Left ventricle myocardium inferior (tissue), 1 donor: ENCODE measurements at places on chromosomes 1 and 21.
A peak's percentile ranks its signal among the peaks of the same experiment; 100 is the strongest.

- DNase-seq, result no peak
Measured at GRCh38 chr1:230052018-230052417, 15.0 kb upstream of the GALNT2 start.

DNA sequence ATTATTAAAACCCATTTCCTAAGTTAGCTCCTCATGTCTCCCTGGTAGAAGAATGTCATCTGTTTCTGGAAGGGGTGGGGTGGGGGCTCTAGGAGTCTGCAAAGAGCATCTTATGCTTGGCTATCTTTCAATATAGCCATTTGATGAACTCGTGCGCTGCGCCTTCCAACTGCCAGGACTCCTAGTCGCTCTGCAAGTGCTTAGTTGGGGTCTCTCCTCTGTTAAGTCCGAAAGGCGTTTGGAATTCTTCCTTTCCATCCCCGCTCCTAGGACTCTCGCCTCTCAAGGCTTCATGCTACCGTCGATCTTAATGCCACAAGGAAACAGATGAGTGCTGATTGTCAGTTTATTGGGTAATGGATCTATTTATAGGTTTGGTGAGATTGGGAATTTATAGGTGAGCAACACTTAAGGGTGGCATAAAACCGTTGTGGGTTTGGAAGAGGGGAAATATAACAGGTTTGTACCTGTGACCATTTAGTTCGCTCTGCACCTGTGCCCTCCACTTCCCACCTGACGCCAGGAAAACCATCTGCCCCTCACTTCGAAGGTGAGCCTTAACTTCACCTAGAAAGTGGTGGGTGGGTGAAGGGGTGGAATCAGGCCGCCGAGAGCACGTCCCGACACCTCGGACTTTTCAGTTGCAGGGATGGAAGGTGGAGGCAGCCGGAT lies 1.1 kb downstream of the KCNH1 start:
- no peak for DNase-seq

DNA sequence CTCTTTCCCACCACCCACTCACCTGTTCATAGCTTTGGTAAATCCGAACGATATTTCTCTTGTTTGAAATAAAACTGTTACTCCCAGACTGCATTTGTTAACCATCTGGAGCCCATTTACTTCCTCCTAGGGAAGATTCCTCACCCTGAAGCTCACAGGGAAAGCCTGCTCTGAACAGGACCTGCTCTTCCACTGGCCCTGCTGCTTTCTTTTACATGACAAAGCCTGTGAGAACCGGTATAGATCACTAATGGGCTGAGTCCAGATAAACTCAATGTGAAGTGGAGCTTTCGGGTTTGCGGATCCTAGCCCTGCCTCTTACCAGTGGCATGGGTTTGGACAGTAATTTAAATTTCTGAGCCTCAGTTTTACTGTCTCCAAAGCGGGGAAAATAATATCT lies 45.2 kb downstream of the FAM163A start:
- no peak for DNase-seq

DNA sequence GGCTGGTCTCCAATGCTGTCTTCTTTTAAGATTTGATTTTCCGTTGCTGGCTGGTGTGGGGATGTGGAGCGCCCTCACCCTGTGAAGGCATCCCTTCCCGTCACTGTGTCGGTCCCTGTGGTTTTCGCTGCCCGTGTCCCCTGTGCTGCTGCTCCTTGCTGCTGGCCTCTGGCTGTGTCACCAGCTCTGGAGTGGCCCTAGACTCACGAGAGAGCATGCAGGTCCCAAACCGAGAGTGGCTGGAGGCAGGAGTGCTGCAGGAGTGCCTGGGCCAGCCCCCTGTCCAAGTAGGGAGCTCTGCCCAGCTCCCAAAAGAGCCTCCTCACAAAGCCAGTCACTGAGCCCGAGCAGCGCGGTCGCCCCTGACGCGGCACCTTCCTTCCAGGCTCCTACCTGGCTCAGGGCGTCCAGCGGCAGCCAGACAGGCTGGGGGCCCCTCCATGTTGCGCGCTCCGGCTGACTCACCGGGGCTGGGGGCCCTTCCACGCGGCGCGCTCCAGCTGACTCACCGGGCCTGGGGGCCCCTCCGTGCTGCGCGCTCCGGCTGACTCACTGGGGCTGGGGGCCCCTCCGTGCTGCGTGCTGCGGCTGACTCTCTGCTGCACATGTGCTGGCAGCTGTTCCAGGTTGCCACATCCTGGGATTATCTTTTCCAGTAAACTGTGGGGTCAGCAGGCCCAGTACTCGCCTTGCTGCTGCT lies 106.7 kb upstream of the COL6A1 start:
- DNase-seq, result no peak

DNA sequence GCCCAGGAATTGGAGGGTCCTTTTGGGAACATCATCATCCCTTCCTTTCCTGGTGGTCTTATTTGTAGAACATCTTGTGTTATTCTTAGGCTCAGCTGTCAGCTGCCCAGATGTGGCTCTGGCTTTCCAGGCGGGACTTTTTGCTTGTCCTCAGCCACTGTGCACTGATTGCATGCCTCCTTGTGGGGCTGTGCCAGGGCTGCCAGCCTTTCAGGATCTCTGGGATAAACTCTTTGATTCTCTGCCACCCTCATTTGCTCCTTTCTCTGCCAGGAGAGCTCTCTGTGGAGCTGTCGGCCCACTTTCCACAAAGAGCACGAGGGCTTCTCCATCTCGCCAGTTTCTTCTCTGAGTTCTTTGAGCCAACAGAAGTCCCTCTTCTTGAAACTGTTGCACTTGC lies 63.1 kb downstream of the PTPRU start:
- no peak for DNase-seq

DNA sequence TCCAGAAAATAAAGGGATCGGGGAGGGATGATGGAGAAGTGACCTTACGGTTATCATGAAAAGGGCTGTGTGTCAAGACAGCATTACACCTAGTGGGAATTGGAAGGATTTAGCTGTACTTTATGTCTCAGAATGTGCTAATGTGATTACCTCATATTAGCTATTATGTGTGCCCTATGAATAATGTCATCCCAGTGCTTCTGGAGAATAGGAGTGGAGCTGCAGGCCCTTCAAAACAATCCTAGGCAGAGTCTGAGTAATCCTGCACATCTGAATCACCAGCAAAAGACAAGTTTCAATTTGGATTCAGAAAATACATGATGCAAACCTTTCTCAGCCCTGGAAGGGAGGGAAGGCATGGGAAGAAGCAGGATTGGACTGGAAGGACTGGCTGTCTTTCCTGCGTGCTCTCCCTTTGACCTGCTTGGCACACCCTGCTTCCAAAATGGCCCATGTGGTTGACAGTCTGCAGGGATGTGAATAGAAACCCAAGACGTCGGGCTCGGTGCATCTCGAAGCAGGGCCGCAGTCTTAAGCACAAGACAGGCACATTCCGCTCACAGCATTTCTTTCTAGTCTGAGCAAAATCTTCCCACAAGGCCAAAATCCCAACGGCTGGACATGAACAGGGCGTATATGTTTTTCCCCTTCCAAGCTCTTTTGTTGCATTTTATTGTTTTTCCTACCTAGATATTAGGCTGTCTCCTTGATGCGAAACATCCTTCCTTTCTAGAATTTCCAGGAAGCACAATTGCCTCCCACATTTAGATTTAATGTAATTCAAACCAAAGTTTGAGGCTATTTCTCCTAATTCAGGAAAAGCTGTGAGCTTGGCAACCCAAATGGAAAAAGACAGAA lies 54.3 kb upstream of the TARBP1 start:
- DNase-seq, result peak; percentile 58

DNA sequence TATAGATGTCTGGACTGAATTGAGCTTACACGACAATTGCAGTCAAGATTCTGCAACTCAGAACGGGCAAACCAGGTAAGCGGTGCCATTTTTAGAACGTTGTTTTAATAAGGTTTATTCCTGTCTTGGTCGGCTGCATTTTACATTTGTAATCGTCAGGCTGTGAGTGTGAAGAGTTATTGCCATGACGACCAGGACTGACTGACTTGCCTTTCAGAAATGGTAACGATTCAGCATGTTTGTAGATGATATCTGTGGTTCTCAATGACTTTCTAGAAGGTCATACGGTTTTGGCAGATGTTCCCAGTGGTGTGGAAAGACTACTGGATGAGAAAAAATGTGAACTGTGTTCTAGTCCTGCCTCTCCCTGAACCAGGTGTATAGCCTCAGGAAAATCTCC lies 271.3 kb upstream of the B3GALT2 start:
- no peak for DNase-seq

GRCh38 chr1:117652421-117652820 lies 46.6 kb downstream of the TENT5C start:
- DNase-seq, result no peak

DNA sequence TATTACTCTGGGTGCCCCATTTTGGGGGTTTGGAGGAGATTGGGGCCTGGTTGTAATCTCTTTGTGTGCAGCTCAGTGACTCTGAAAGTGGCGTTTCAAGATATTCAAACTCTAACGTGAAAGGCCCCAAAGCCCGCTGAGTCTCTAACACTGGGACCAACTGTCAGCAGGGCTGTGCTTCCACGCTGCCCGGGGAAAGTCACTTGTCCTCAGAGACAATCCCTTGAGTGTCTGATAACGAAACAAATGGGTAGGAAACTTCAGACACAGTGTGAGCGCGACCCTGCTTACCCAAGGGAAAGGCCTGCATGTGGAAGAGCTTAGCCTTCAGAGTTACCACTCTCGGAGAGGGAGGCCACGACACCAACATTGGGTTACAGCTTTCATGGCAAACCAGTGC lies 837 bp downstream of the UBASH3A start:
- DNase-seq, result no peak

DNA sequence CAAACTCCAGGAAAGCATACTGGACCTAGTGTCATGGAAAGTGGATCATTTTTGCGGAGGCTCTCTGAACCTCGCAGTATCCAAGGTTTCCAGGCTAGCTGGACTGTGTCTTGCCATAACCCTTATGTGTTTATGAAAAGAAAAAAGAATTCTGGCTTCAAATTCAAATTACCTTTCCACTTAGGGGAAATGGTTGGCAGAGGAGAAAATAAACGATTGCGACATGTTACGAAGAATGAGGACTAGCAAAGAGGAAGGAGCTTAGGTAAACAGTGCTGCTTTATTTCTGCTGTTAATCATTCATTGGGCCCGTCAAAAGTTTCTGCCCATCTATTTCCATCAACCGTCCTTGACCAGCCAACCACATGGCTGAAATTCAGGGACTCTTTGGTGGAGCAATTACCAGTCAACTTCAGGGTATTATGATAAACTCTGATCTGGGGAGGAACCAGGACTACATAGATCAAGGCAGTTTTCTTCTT lies at the start of gene C4BPA:
C4BPA (plus strand) TSS at position 342 of the 482 bp plus-strand sequence. CDS start 8,793 bp downstream, outside the sequence.
- no peak for DNase-seq

DNA sequence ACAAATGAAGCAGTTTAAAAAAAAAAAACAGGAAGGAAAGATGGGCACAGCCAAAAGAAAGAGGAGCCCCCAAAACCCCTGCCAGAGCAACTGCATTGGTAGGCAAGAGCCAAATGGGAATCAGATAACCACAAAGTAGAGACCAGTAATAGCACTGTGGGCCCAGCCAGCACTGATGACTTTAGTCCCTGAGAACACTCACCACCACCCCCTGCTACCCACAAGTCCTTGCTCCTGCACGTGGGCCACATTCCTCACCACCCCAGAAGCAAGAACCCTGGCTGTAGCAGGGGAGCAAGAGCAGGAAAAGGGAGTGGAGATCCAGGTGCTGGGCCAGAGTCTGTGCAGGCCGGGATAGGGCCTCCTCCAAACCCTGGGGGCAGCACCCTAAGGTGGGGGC lies 86.1 kb downstream of the RRAGC start:
- no peak for DNase-seq

GRCh38 chr1:240538776-240539430 lies 73.1 kb downstream of the GREM2 start:
- no peak for DNase-seq

- no peak for DNase-seq
Measured at GRCh38 chr21:42538479-42539275, 25.0 kb downstream of the SLC37A1 start.

DNA sequence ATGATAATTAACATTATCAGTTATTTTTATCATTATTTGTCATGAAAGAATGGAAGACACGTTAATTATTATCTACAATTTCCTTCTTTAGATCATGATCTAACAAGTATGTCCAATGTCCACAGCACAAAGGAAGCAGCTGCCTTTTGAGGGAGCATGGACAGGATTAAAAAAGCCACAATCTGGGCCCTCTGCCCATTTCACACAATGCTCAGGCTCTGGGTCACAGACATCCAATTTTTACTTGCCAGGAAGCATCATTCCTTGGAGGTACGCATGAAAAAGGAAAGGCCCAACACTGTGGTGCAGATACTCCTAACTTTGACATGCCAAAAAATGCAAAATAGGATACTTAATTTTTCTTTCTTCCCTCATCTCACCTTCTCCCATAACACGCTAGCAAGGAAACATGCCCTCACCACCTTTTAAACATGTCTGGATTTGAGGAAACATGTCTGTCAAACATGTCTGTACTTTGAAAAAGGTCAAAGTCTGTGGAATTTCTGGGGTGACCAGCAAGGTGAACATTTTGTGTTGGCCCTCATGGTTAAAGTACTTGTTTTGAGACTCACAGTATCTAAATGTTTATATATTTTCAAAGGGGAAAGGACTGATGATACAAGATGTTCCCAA lies 40.0 kb downstream of the GADD45A start:
- peak; percentile 42 for DNase-seq

GRCh38 chr1:183098317-183098716 lies 75.1 kb downstream of the LAMC1 start:
- DNase-seq, result no peak

- DNase-seq, result no peak
Measured at GRCh38 chr21:41582298-41582840, 74.4 kb upstream of the TMPRSS2 start.

GRCh38 chr1:22944346-22945055 lies 28.2 kb downstream of the LACTBL1 start:
- no peak for DNase-seq

DNA sequence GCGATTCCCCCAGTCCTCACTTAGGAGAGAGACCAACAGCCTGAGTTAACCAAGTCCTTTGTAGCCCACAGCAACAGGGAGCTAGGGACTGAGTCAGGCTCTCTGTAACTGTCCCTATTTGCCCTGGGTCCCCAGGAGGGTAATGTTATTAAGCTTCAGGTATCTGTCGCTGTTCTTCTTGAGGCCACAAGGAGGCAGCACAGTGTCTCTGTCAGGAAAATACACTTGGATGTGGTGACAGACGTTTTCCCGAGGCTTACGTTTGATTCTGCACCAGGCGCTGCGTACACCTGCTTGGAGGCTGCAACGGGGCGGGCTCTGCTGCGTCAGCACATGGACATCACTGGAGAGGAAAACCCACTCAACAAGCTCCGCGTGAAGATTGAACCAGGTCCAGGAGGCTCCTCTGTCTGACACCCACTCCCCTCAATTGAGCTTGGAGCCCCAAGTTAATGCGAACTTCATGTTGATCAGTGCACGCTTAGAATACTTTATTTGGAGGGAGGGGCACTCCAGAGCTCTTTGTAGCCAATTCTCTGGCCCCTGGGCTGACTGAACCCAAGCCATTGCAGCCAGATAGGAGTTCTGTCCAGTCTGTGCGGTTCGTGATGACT lies 10.7 kb upstream of the ELF3 start:
- no peak for DNase-seq

- DNase-seq, result no peak
Measured at GRCh38 chr1:89761901-89762300, 58.9 kb upstream of the LRRC8D start.
